Muscle of leg (tissue), 16 donors: ENCODE measurements at places on chromosomes 12 and 14. TPM values are rescaled to one million over a fixed set of nuclear protein-coding genes. Genes with fewer than 3 reads are reported as not detected.

ADAMTS20 gene
- 0.09 TPM for total RNA-seq

PPM1H gene
- 3.3 TPM for total RNA-seq

PROX2 gene
- total RNA-seq = not detected

SMCO3 gene
- total RNA-seq = 0.40 TPM

GSC gene
- 2.9 TPM for total RNA-seq

SPATS2 gene
- 18.8 TPM for total RNA-seq

PTGER2 gene
- 1.4 TPM for total RNA-seq
